GM06990 (cell line): ENCODE measurements at places on chromosomes 12 and 14.

DNA sequence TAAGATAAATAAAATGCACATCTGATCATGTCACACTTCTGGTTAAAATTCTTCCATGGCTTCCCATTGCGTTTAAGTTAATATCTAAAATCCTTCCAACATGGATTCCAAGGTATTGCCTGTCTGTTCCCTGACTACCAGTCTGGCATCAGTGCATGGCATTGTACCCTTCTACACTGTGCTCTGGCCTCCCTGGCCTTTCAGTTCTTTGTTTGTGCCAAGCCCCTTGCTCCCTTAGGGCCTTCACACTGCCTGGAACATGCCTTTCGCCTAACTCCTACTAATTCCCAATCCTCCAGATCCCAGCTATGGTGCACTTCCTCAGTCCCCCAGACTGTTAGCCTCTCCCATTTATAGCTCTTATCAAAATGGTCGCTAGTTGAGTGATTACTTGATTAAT lies 6.3 kb downstream of the CIPC start:
- DNase-seq: no peak

- no peak for DNase-seq
Observed at GRCh38 chr12:123433615-123434014, 2.9 kb downstream of the RILPL2 start.

GRCh38 chr12:132144810-132145168 lies 532 bp downstream of the NOC4L start:
- DNase-seq: no peak

- DNase-seq: peak; percentile 17
Observed at GRCh38 chr14:103522649-103523574, at the start of gene CKB. Gene CKB (minus strand): TSS chr14:103522830. CDS start chr14:103522493, 337 bp downstream.

DNA sequence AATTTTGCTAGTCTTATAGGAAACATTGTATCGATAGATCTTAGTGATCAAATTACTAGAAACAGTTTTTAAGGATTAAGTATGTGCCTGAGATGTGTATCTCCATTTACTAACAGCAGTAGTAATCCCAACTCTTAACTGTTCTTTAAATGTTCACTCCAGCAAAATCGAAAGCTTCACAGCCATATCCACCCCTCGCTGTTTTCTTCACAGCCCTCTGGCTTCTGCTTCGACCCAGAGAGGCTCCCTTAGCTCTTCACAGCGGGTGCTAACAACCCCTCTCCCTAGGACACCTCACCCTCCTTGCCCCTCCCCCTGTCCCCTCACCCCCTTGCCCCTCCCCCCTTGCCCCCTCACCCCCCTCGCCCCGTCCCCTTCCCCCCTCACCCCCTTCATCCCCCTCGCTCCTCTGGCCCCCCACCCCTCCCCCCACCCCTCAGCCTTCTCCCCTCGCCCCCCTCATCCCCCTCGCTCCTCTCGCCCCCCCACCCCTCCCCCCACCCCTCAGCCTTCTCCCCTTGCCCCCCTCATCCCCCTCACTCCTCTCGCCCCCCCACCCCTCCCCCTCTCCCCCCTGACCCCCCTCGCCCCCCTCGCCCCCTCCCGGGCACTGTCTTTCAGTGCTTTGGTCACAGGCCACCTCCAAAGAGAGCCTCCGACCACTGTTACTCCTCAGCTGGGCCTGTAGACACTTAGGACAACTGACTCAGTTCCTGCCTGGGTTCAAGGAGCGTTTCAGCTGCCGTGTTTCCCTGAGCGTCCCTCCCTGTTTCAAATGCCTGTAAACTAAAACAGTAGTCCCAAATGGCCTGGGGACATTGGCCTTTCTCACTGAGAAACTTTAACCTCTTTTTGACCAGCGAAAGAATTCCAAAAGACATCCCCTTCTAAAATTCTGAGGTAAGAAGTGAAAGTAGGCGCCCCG lies 46.0 kb upstream of the DYNC1H1 start:
- DNase-seq: no peak

- no peak for DNase-seq
Observed at GRCh38 chr12:119089380-119090013, 89.2 kb upstream of the HSPB8 start.

- DNase-seq: no peak
Observed at GRCh38 chr12:56086096-56086495, 6.1 kb downstream of the ERBB3 start.

DNA sequence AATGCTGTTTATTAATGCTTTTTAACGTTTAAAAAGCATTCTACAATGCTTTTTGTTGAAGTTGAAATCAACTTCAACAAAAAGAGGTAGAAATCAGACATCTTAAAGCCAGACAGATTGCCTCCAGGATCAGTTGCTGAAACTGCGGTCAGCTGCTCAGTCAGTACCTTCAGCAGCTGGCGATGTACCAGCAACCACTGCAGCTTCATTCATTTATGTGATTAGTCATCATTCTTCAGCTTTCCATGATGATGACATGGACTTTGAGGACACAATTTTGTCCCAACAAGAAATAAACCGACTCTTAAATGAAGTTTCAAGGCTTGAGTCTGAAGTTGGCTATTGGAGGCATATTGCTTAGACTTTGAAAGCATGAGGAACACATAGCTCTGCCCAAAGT lies 31.5 kb upstream of the NUAK1 start:
- no peak for DNase-seq
